ENCODE measurements at places on chromosomes 5 and 9.

GRCh38 chr5:136132087-136132486 is 558 bp upstream of the SMAD5 start:
- peak; percentile 17 for DNase-seq

- no peak for DNase-seq
Measured at GRCh38 chr9:109274884-109275730, 45.8 kb downstream of the EPB41L4B start.

DNA sequence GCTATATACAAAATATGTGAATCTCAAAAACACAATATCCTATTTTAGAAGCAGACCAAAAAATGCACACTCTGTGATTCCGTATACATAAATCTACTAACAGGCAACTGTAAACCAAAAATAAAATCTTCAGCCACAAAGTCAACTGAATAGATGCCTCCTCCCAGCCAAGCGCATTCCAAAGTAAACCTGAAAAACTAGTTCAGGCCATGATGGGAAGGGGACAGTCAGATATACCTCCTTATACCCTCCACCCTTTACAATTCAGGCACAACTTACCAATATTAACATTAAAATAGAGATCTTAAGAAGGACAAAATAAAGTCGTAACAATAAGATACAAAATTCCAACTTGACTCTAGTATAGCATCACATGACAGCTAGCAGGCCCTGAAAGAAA is 1604.5 kb upstream of the NUDT12 start:
- DNase-seq: no peak

GRCh38 chr9:36401897-36402480 is 1.9 kb upstream of the RNF38 start:
- no peak for DNase-seq

- DNase-seq: no peak
Measured at GRCh38 chr9:89715881-89716280, 111.1 kb downstream of the GADD45G start.

- peak; percentile 25 for DNase-seq
Measured at GRCh38 chr5:68555907-68556681, 340.5 kb downstream of the PIK3R1 start.
